Right ventricle myocardium inferior (tissue), 1 donor: ENCODE measurements at places on chromosomes 5 and 9.
A peak's percentile ranks its signal among the peaks of the same experiment; 100 is the strongest.

GRCh38 chr5:2697446-2698200 is 53.9 kb downstream of the IRX2 start:
- no peak for DNase-seq

DNA sequence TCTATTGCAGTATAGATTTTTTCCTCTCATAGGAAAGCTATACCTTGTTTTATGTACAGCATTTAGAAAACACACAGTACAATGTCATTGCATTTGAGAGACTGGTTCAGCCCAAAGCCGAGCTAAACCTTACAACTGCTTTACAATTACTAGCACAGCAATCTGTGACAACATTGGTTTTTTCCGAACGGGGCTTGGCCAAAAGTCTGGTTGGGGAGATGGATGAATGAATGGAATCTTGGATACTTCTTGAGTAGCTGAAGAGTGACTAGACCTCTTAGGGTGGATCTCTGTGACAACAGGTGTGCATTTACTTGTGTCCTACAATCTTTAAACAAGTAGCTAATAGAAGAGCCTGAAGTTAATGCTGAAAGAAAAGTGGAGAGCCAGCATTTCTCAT is 1.2 kb downstream of the SGCD start:
- DNase-seq, result no peak

DNA sequence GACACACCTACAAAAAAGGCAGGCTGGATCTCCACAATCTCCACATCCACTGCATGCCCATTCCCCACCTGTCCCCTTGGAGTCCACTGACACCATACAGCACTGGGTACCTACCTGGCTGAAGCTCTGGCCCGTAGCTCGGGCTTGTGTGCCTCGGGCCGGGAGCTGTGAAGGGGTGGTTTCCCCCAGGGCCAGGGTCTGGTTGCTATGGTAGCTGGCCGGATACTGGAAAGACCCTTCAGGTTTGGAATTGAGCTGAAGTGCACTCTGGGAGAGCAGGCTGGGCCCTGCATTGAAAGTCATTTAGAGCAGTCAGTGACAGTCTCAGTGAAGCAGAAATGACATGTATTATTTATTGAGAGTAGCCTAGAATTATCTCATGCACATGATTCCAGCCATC is 507.3 kb downstream of the CTNND2 start:
- no peak for DNase-seq

DNA sequence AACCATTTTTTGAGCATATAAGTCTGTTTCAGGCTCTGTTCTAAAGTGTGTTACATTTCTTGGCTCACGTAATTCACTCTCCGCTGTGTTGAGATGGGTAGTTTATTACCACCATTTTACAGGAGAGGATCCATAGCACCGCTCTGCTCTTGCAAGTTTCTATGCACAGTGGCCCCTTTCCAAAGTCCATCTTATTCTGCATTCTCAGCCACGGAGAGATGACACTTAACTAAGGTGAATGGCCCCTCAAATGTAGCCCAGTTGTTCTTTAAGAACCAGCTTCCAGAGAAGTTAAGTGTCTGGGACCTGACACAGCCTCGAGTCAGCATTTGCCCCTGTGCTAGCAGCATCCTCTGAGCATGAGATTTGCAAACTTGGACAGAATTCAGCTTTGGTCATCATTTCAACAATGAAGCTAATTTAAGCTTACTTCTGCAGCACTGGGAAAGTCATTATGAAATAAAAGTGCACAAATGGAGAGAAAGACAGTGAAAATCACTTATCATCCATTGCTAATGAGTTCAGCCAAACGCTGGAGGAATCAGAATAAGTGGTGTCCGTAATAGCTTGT is 61.9 kb downstream of the FAM78A start:
- DNase-seq, result no peak

DNA sequence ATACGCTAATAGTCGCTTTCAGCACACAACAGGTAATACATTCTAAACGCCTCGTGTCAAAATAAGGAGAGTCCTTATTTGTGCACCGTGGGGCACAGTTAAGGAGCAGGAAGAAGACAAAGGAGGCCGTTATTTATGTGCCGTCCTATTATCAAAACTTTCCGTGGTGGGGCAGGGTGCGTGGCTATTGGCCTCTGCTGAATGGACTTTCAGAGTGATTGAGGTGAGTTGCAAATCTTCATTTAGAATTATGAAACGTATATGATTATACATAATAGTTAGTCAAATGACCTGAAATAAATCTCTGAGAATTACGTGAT is 833 bp downstream of the C5orf24 start:
- no peak for DNase-seq

DNA sequence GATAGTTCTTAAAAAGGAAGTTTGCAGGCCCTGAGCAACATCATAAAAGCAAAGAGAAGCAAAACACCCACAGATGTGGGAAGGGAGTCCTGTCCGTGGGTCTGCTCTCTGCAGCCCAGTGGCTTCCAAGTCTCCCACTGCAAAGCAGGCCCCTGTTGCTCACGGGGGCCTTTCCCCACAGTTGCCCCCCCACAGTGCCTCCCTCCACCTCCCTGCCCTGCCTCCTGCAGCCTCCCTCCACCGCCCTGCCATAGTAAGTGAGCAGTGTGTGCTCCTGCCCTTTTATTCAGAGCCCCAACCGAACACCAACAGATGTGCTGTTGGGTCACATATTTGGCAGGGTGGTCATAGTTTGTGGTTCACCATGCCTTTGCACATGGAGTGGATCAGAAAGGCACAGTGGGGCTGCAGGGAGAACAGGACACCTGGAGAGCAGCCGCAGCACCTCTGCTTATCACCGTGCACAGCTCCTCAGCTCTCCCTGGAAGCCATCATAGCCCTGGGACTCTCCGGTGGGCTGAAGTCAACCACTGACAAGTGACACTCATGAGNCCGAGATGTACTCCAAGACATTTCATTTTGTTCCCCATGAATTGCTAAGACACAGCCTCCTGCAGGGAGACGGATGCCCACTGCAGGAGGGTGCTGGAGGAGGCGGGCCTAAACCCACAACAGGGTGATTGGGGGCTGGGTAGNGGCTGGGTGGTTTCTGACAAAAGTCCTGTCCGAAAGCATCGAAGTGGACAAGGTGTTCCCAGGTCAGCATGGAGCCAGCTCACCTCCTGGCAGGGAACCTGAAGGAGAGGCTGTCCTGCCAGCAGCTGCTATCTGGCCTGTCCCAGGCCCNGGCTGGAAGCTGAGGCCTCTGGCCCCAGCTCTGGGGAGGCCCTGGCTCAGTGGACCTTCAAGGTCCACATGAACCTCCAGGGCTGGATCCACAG is 278.9 kb downstream of the GADD45G start:
- no peak for DNase-seq

DNA sequence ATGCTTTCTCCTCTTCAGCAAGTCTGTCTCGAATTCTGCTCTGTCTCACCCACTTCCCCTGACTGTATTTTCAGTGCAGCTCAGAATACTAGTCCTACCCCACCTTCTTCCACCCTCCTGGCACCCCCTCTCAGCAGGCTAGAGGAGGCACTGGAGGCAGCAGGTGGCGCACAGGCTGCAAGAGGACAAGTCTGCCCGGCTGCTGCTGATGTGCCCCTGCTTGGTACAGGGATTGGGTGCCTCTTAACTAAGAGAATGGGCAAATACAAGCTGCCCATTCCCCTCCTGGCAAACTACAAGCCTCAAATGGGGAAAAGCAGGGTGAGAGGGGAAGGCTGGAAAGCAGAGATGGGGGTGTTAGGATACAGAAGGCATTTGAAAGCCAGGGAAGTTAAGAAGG is 5.1 kb downstream of the TLN1 start:
- no peak for DNase-seq

- DNase-seq, result no peak
Measured at GRCh38 chr5:59828623-59829022, 64.9 kb downstream of the PDE4D start.

DNA sequence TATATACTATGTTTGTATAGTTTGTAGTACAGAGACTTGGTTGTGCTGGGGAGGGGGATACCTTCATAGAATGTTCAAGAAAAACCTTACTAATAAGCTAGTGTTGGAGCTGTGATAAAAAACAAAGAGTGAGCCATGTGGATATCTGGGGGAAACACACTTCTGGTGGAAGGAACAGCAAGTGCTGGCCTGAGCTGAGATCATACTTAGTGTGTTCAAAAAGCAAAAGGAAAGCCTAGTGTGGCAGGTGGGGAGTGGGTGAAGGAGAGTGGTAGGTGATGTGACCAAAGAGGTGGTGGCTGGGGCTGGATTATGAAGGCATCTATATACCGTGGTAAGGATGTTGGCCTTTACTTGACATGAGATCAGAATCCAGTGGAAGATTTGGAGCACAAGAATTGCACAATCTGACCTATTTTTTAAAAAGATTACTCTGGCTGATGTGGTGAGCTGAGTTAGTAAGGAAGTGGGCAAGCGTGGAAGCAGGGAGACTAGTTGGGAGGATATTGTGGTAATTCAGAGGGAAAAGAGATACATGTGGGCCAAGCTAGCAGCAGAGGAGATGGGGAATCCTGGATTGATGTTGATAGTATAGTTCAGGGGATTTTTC is 26.6 kb downstream of the PALM2AKAP2 start:
- no peak for DNase-seq

DNA sequence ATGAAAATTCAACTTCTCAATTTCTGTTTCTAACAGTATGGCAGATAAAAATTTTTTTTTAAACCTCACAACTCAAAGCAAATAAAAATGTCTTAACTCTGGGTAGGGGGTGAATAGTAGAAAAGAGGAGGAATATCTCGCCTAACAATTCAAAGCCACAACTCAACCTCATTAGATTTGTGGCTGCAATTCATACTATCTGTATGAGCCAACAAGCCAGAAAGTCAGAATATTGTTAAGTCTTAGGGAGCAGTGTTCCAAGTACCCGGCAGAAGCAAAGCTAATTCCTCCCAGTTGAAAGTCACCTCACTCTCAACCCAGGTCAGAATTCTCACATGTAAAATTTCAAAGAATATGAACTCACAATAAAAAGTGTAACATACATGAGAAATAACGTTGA is 15.0 kb downstream of the PJA2 start:
- no peak for DNase-seq

- DNase-seq, result no peak
Measured at GRCh38 chr5:51380603-51381207, 2.5 kb upstream of the ISL1 start.

- no peak for DNase-seq
Measured at GRCh38 chr5:125969011-125969813, 454.0 kb upstream of the GRAMD2B start.

- DNase-seq, result no peak
Measured at GRCh38 chr9:129240581-129241211, 62.6 kb upstream of the IER5L start.

DNA sequence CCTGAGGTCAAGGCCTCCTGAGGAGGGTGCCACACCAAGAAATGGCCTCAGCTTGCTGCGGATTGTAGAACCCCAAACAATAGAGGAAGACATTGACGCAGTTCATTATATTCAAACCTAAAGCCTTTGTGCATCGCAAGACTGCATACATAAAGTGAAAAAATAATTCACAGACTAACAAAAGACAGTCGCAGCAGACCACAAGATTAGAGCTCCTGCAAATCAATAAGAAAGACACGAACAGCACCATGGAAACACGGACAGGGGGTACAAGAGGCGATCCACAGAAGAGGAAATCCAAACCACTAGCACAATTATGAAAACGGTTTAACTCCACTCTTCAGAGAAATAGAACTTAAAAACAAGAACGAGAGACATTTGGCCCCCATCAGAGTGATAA is 10.0 kb upstream of the TCOF1 start:
- no peak for DNase-seq

DNA sequence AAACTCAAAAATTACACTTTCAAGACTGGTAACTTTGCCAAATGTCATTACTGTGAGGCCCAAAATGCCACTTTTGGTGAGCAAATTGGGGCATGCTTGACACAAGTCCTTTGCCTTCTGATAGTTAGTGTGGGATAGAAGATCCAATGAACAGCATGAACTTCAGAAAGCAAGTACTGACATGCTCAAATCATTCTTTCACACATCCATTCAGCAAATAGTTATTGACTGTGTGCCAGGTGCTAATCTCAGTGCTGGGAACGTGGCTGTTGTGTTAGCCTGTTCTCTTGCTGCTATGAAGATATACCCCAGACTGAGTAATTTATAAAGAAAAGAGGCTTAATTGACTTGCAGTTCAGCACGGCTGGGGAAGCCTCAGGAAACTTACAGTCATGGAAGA is 247.0 kb downstream of the CHSY3 start:
- DNase-seq, result no peak

DNA sequence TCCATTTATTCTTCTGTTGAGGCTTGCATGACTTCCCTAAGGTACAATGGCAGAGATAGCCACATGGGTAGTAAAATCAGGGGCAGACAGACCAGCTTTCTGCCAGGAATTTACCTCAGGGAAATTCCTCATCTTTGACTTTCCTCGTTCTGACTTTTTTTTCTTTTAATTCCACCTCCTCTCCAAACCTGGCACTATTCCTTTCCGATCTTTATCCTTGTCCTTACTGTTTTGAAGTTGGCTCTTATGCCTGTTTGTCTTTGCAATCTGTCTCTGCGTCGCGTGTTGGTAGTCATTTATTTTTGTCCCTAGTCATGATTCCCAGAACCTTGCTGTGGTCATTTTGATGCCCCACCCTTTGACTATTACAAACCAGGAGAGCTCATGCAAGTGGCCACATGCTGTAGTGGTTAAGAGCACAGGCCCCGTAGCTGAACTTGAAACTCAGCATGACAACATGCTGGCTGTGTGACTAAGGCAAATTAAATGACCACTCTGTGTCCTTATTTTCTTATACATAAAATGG is 19.0 kb downstream of the TMC1 start:
- no peak for DNase-seq

DNA sequence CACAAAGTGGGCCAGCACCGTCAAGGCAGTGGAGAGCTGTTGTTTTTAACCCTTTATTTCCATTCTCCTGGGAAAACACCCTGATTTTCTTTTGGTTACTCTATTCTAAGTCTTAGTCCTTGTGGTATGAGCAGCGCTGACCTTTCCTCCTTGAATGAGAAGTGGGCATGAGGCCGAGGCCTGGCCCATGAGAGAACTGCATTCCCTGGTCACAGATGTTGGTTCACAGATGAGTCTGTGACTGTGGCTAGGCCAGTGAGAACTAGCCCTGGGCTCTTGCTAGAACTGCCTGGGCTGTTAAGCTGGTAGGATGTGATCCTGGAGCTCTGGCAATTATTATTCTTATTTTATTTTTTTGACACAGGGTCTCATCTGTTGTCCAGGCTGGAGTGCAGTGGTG is 71.7 kb upstream of the KLF9 start:
- DNase-seq, result no peak

DNA sequence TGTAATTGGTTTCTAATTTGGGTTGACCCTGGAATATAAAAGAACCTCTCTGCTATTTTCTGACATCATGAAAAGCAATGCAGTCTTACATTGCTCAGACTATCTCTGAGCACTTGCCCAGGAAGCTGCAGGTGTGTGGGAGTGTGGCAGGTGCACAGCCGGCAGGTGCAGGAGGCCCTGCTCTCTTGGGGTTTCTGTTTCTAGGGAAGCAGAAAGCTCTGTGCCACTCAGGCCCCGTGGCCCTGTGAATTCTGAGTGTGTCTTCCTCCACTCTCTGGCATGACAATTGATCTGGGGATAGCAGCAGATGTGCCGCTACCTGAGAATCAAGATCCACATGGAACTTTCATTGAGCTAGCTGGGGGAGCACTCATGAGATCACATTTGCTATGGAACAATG is 45.7 kb upstream of the IRX2 start:
- DNase-seq, result no peak

- peak; percentile 78 for DNase-seq
Measured at GRCh38 chr9:20683351-20684034, 566 bp upstream of the FOCAD start.
